ENCODE measurements at places on chromosomes 2 and 18.

DNA sequence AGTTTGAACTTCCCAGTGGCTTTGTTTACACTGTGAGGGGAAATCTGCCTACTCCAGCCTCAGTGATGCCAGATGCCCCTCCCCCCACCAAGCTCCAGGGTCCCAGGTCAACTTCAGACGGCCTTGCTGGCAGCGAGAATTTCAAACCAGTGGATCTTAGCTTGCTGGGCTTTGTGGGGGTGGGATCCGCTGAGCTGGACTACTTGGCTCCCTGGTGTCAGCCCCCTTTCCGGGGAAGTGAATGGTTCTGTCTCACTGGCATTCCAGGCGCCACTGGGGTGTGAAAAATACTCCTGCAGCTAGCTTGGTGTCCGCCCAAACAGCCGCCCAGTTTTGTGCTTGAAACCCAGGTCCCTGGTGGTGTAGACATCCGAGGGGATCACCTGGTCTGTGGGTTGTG, 70.0 kb upstream of the NEUROD1 start:
- DNase-seq = no peak

DNA sequence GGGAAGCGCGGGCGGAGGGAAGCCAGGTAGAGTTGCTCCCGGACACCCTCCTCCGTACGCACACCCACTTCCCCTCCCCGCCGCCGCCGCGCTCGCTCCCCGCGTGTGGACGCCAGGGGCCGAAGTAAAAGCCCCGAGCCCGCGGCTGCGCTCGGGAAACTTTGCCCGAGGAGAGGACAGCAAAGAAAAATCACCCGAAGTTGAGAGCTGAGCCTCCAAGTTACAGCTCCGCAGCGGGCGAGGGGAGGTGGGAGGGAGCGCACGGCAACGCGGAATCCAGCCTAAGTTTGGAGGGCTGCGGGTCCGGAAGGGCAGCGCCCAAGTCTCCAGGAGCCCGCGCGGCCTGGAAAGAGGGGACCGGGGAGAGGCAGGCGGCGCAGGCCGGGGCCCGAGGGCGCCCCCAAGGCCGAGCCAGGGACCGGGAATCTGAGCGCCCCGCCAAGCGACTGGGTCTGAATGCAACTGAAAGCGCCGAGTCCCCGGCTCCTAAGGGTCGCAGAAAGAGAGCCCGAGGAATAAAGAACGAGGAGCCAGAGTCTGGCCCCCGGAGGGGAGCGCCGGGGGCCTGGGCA, 706 bp upstream of the BCL11A start:
- no peak for DNase-seq

GRCh38 chr2:110816404-110817365, 84.3 kb downstream of the ACOXL start:
- DNase-seq = no peak

- DNase-seq = no peak
Observed at GRCh38 chr2:201996006-201996405, 37.6 kb upstream of the FZD7 start.

DNA sequence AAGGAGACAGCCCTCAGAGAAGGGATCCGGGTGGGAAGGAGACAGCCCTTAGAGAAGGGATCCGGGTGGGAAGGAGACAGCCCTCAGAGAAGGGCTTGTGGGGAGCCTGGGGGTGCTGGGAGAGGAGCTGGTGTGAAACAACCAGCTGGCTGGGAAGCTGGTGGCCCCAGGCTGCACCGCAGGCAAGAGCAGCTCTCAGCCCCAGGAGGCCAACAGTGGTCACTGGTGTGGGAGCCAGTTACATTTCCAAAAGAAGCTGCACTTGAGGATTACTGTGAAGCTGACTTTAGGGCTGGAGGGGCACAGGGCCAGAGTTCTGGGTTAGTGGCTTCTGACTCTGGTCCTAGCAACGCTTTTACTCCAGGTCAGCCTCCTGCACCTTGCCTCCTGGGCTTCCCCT, 3.3 kb downstream of the HES6 start:
- DNase-seq = no peak

GRCh38 chr2:138234265-138234664, 267.3 kb upstream of the SPOPL start:
- no peak for DNase-seq

DNA sequence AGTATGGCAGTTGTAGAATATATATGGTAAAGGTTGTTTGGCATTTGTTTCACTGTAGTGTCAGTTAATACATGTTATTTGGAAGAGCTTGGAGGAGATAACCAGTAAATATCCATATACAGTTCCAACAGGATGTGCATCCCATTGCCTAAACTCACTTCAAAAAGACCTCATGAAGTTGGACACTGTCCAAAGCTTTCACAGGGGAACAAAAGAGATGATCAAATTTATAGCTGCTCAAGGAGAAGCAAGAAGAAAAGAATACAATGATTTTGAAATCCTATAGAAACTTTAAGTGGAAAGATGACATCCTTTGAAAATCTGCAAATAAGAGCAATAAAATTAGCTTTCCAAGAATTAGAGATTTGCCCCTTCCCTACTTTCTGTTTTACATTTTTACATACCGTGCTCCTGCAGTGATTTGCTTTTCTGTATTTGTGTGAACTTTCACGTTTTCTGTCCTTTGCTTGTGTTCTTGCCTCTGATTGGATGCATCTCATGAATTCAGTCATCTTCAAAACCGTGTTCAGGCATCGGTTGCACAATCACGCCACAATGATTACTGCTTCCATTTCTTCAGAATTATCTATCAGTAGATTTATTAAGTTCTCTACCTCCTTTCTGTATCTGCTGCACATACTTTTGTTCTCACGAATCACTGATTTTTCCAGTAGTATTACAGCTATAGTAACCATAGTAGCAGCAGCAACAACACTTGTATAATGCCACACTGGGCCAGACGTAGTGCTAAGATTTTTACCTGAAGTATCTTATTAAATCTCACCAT, 83.8 kb downstream of the PARD3B start:
- no peak for DNase-seq

Data from activated CD4-positive, alpha-beta T cell treated with anti-CD3 and anti-CD28 coated beads, Interleukin-2, amount 50 U/mL, for 1 hour (primary cell).